NCI-H446 treated with DMSO at 0.1 percent for 48 hours (cell line): ENCODE measurements at places on chromosomes 5 and 9.

DNA sequence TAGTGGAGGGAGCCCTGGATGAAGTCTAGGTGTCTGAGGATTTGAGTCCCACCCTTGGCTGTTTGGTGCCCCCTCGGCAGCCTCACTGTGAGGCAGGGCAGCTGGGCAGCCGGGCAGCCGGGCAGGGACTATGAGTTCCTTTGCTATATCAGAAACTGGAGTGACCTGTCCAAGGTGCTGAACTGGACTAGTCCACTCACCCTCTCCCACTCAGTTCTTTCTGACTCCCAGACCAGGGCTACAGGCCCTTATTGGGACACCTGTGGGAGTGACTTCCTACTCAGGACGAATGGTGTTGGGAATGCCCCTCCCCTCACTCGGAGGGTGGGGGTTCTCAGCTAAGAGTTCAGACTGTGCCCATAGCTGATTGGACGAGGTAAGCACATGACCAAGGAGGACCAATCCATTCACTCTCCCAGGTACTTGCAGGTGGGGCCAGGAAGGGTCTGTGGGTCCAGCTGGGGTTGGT is 34.1 kb upstream of the RAPGEF1 start:
- no peak for DNase-seq

- DNase-seq, result no peak
These were observed 20.6 kb upstream of the OMD start for GRCh38 chr9:92444841-92445240.

DNA sequence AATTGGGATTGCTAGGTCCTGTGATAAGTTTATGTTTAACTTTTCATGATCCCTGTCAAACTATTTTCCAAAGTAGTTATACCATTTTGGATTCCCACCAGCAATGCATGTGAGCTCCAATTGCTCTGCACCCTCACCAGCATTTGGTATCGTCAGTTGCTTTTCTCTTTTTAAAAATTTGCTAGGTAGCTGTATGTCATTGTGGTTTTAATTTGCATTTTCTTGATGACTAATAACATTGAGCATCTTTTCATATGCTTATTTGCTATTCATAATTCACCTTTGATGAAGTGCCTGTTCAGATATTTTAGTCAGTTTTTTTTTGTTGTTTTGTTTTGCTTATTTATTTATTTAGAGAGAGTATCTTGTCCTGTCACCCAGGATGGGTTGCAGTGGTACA is 12.5 kb downstream of the TAF1L start:
- DNase-seq, result no peak

GRCh38 chr5:172443441-172444109 is 10.8 kb downstream of the SH3PXD2B start:
- DNase-seq, result peak; percentile 96

GRCh38 chr5:5257353-5257752 is 117.2 kb downstream of the ADAMTS16 start:
- no peak for DNase-seq

DNA sequence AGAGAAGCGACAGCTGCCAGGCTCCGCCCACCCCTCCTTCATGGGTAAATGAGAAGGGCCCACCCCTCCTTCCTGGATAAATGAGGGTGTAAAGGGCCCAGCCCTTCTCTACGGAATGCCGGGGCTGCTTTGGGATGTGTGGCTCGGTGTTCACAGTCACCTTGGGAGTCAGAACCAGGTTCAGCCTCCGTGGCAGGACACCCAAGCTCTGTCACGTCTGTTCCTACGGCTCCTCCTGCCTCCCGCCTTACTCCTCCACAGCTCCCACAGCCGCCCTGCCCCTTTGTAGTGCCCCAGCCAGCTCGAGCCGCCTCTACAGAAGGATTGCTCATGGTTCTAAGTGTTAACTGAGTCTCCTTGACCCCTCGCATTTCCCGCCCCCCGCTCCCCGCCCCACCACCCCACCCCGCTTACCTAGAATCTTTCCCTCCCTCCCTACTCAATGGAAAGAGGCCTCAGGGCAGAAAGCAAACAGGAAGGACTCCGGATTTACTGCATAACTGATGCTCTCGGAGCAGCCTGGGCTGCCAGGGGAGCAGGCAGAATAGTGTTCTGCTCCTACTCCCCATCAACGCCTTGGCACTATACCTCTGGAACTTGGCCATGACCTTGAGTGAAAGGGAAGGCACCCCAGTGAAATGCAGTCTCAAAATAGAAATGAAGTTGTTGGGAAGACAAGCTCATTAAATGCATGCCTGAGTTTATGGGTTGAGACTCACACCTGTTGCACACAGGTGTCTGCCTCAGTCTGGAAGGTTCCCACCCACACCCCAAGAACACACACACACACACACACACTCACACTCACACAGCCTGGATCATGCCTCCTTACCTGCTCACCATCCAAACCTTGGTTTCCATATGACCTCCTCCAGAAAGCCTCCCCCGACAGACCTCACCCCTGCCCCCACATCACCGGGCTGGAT is 59.6 kb downstream of the NEURL1B start:
- no peak for DNase-seq

DNA sequence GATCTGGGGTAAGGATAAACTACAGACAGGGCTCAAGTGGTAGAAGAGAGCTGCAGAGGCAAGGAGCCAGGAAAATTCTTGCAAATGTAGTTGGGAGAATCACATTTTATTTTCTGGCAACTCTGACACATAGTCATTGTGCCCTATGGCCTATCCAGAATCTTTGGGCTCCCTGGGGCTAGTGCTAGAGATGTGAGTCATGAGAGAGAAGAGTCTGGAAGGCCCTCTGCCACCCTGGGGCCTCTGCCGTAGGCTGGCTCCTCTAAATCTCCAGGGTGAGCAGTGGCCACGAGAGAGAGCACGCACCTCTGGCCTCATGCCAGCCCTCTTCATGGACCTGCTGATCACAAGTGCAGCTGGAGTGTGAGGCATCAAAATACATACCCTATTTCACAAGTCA is 74.3 kb upstream of the SSBP2 start:
- no peak for DNase-seq

DNA sequence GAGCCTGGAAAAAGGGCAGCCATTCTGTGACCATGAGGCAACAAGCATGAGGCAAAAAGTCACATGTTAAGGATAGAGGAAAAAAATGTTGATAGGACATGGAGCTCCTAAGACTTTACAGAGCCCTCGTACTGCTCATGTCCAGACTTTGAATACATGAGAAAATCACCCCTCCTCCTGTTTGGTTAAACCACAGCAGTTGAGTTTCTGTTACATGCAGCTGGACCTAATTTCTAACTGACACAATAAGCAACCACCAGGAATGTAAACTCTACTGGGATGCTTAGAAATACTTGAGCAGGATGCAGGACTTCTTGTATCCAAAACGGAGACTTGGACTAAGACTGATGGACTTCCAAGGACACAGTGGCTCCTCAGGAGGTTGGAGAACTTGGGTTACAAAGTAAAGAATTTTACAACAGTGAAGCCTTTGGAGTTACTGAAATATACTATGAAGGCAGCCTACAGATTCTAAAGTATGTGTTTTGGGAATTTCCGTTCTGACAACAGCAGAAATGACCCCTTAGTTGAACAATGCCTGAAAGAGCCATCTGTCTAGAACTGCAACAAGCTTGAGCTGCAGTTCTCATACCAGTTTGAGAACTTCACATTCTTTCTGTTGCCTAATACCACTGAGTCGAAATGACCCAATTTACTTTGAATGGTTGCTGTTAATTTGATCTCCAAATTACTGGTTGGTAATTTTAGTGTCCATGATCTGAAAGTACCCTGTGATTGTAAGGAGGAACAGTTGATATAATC is 268.9 kb downstream of the PIK3R1 start:
- no peak for DNase-seq

GRCh38 chr9:33942471-33943083 is 106.1 kb downstream of the UBAP2 start:
- no peak for DNase-seq

DNA sequence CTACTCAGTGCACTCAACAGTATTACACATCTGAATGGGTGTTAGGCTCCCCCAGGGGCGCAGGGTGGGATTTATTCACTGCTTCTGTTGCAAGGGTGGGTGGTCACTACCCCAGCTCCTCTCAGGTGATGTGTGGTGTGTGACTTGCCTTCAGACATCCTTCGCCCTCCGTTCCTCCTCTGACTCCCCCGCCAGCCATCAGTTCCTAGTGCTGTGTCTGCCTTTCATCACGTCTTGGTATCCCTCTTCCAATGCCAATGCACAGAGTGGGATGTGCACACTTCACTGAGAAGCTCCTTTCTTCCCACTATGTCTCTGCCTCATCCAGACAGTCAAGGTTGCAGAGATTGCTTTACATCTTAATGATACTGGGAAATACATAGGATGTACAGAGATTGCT is 79.4 kb downstream of the SLIT3 start:
- no peak for DNase-seq

GRCh38 chr9:81826517-81826906 is 101.7 kb upstream of the SPATA31D4 start:
- peak; percentile 85 for DNase-seq

- DNase-seq, result no peak
These were observed 282.4 kb upstream of the KLF9 start for GRCh38 chr9:70696694-70697335.

- no peak for DNase-seq
These were observed 967.5 kb downstream of the NR2F1-AS1 start for GRCh38 chr5:92613546-92613945.

GRCh38 chr5:175133185-175133584 is 310.8 kb downstream of the DRD1 start:
- DNase-seq, result no peak

GRCh38 chr5:74221413-74221812 is 419.1 kb downstream of the ENC1 start:
- no peak for DNase-seq

GRCh38 chr5:142807372-142807911 is 37.3 kb downstream of the ARHGAP26 start:
- DNase-seq, result no peak

GRCh38 chr9:89978185-89978584 is 373.4 kb downstream of the GADD45G start:
- no peak for DNase-seq

GRCh38 chr5:149581192-149581861 is at the start of gene ARHGEF37:
Gene ARHGEF37 (plus strand): TSS chr5:149581498. CDS start chr5:149597770, 16,272 bp downstream.
- DNase-seq, result peak; percentile 8

DNA sequence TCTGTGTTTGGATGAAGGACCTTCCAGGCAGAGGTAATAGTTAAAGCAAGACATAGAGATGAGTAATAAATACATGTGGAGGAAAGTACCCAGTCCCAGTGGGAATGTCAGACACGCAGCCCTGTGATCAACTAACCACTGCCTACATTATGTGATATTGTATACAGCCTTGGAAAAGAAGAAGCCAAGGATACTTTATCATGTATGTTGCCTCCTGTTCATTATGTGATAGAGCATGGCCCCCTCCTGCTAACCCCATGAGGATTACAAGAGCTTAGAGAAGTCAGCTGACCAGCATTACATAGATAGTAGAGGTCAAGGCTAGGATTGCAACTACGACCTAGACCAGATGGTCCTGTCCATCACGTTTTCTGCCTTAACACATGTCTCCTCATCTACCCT is 497.0 kb upstream of the TNC start:
- no peak for DNase-seq

DNA sequence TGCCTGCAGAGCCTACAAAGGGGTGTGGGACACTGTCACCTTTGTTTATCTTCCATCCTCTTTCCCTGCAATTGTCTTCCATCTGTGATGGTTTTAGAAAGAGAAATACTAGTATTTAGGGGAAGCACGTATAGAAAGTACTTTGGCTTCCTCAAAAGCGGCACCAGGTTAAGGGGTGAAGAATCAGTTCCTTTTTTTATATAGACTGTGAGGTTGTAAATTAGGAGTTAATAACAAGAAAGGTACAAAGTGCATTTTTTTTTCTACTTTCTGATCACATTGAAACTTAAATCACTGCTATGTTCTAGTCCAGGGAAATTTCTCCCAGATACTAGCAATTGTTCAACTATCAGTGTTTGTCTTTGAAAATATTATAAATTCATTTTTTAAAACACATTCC is 219.3 kb downstream of the CEMIP2 start:
- no peak for DNase-seq

GRCh38 chr9:136835162-136835931 is 6.9 kb upstream of the AJM1 start:
- DNase-seq, result no peak

DNA sequence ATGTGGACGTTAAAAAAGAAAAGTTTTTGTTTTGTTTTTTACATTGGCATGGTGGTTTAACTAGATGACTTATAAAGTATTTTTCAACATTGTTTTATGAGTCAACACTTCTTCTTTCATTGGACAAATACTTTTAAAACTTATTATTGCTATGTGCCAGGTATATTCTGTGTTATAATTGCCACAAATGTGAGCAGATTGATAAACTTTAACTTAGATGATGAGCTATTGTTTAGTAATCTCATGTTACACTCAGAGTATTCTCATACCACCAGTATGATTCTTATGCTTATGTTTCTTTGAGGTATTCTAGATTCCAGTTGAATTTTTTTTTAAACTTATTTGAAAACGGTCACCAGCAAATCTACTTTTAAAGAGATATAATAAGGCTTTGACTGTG is 60.3 kb downstream of the RASA1 start:
- DNase-seq, result no peak

- DNase-seq, result no peak
These were observed 46.4 kb upstream of the SLCO6A1 start for GRCh38 chr5:102545175-102545574.

DNA sequence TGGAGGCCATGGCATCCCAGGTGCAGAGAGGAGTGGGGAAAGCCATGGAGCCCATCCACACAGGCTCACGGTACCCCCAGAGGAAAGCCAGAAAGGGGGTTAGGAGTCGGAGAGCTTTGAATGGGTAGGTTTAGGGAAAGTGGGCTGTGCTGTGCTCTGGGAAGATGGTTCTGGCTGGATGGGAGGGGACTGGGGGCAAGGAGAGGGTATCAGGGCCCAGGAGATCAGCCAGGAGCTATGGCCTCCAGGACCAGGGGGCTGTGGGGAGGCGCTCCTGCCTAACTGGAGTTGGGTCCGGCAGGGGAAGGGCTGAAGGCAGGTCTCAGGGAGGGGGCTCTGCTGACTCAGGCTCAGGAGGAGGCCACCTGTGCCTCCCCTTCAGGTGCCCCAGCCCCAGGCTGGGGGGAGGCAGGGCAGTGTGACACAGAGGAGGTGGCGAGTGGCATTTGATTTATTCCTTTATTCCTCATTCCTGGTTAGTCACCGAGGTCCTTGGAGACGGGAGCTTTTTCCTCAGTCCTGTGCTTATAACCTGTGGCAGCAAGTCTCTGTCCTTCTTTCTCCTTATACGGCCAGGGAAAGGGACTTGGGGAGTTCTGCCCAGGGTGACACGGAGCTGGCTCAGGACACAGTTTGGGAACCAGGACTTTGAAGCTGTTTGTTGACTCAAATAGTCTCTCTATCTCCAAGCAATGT is 60.8 kb downstream of the TSTD2 start:
- no peak for DNase-seq
